ENCODE measurements at places on chromosomes 7 and 10.

- DNase-seq = no peak
These were observed 36.3 kb upstream of the IKZF1 start for GRCh38 chr7:50268223-50268622.

GRCh38 chr7:104894726-104895521 is 119.1 kb upstream of the KMT2E start:
- DNase-seq = no peak

DNA sequence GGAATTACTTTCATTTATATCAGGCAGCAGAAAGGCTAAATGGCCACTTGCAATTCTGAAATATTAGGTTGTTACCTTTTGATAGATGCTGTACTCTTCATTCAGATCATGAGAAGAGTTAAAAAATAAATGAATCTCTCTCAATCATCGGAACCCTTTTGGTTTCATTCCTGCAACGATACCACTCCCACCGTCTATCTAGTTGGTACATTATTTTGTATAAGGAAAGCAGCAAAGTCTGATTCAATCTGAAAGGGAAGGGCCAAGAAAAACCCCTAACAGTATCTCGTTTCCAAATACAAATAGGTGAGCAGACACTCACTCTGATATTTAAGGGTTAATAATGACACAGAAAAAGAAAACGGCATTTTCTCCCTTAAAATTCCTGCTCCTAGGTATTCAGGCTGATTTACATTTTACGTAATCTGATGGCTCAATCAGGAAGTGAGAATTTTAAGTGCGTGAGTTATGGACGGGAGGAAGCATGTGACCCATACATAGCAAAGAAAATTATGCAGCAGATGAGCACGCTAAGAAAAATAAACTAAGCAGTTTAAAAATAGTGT is 209.4 kb upstream of the KLF14 start:
- no peak for DNase-seq

GRCh38 chr10:117997673-117998072 is 49.1 kb downstream of the RAB11FIP2 start:
- DNase-seq = no peak

DNA sequence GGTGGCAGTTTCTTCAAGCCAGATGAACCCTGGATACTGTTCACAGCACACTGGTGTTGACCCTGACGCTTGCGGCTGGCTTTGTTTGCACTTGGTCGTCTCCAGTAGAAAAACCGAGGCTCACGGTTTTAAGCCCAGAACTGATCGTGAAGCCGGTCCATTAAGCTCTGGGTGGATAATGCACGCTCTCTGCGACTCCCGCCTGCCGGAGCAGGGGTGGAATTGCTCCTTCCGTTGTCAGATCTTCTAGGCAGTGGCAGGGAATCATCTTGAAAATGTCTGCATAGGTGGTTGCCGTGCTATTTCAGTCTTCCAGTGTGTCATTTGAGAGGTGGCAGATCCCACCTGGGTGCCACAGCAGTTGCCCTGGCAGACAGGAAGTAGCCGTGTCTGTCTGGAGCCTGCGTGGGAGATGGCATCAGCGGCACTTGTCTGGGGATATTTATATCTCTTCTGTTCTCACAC is 35.9 kb upstream of the AP5Z1 start:
- peak; percentile 91 for DNase-seq

- DNase-seq = no peak
These were observed 282.8 kb upstream of the MGMT start for GRCh38 chr10:129184196-129184595.

DNA sequence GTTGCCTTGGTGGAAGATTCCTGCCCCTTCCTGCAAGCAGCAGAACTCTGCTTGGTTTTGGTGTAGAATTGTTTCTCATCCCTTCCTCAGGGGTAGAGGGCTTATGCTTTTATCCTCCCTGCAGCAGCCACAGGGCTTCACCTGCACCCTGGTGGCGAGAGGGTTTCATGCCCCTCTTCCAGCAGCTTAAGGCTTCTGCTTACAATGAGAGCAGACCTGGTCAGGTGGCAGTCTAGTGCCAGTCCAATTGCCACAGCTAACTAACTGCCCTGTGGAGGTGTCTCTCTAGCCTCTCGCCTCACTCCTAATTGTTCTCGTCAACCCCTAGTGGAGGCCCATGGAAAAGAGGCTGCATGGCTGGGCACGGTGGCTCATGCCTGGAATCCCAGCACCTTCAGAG is 19.3 kb downstream of the ACBD7 start:
- no peak for DNase-seq

DNA sequence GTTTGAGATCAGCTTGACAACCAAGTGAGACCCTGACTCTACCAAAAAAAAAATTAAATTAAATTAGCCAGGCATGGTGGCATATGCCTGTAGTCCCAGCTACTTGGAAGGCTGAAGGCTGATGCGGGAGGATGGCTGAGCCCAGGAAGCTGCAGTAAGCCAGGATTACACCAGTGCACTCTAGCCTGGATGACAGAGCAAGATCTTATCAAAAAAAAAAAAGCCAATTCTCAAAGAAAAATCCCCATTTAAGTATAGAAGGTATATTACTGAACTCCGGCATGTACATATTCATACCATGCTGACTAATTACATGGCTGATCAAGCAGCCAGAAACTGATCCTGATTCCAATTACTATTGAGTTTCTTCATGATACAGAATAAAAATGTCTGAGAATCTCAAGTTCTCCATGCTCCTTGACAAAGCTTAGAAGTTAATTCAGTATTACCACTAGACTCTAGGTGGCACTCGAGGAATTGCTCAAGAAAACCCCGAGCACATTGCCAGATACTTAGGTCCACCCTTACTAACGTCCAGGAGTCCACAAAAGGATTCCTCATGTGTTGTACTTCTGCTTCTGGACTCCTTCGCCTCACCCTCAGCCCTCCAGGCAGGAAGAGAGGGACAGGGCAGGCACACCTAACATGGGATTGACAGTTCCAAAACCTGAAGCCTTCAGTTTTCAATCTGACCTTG is 148.9 kb downstream of the PARD3 start:
- no peak for DNase-seq

GRCh38 chr7:46279290-46279689 is 358.2 kb upstream of the IGFBP3 start:
- no peak for DNase-seq

GRCh38 chr10:53690524-53691240 is 918.1 kb upstream of the MBL2 start:
- DNase-seq = no peak

GRCh38 chr7:74000489-74001149 is 27.4 kb upstream of the ELN start:
- no peak for DNase-seq

GRCh38 chr10:9222917-9223316 is 1168.4 kb downstream of the GATA3 start:
- no peak for DNase-seq

GRCh38 chr10:74151879-74152722 is 1.1 kb downstream of the ADK start:
- DNase-seq = no peak

- no peak for DNase-seq
These were observed 48.6 kb upstream of the CNPY1 start for GRCh38 chr7:155594961-155595366.

DNA sequence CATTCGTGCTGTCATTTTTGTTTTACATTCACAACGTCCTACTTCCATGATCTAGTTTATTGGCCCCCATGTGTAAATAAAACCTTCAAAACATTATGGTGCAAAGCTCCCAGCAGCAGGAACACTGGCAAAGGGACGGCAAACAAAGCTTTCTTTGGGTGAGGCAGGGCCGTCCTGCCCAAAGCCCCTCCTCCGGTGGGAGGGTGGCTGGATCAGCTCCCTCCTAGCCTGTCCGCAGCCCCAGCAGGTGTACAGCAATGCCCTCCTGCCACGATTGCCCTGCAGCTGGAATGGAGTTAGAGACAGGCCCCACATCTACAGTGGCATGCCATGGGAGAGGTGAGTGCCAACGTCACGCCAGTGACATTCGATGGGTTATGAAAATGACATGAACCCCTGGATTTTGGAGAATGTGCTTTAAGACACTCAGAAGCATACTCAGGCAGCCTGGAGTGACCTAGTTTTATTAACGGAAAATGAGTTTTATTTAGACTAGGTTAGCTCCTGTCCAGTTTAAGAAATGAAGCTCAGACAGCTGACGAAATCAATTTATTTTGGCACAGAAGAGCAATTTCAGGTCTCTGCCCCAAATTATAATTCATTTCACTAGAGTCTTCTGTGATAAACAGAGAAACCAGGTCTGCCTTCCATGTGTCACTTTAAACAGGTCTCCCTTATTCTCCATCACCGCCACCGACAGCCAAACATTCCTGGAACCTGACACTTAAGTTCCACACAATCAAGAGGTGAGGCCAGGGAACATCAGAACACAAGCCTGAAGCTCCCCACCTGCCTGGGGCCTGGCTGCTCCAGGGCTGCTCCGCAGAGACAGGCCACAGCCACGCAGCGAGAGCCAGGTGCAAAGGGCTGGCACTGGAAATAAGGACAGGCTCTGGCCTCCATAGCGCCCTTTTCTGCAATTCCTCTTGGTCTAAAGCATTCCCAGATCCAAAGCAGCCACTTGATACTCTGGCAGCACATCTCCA is 50.1 kb downstream of the VOPP1 start:
- peak; percentile 9 for DNase-seq

GRCh38 chr10:47435081-47435480 is 48.8 kb downstream of the ANXA8 start:
- DNase-seq = no peak

GRCh38 chr10:128938558-128938957 is 528.5 kb upstream of the MGMT start:
- no peak for DNase-seq

GRCh38 chr10:31582365-31583052 is 263.5 kb downstream of the ZEB1 start:
- no peak for DNase-seq

DNA sequence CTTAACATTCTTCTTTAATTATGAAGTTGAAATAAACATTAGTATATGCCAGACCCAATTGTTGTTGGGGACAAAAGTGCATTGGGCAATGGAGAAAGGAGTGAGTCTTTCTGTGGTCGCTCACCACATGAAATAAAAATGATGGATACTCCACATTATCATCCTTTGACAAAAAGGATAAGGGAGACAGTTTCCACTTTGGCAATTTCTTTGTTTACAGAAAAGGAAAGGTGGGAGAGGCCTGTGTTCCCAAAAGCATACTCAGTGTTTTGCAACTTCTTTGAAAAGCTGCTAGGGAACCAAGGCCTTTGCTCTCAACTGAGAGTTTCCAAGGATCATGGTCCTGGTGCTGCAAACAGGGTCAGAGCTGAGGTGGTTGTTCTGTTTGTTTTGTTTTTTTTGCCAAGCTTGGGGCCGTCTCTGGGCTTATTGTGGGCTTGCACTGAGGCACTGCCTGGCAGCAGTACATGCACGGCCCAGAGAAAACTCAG is 341.9 kb downstream of the TNS3 start:
- DNase-seq = no peak

DNA sequence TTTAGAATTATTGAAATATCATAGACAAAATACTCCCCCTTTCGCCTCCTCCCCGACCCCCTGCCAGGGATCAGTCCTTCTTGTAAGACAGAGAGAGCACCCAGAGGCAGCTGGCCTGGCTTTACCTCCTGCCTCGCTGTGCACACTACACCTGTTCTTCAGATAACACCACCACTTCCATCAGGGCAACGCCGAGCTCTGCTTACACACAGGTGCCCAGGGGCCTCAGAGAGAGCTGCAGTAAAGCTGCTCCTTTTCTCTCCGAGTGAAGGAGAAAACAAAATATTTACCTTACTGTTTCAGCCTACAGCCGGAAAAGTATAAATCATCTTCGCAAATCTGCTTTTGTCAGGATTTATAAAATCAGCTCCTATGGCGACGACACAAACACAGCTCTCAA is 80.7 kb downstream of the HIPK2 start:
- DNase-seq = peak; percentile 63

DNA sequence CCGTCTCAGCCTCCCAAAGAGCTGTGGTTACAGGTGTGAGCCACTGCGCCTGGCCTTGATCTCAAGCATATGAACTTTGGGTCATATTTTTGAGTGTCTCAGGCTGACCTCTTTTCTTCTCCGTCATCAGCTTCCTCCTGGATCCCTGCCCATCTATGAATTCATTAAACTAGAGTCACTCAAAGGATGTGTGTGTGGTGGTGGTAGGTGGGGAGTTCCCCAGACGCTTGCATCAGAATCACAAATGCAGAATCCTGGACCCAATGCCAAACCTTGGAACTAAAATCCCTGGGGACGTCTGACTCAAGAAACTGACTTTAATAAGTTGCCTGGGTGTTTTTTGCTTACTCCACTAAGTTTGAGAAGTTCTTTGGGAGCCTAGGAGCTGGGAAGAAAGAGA is 6.7 kb upstream of the CREB5 start:
- no peak for DNase-seq

GRCh38 chr10:27100813-27101347 is 586 bp upstream of the ANKRD26 start:
- DNase-seq = peak; percentile 19

DNA sequence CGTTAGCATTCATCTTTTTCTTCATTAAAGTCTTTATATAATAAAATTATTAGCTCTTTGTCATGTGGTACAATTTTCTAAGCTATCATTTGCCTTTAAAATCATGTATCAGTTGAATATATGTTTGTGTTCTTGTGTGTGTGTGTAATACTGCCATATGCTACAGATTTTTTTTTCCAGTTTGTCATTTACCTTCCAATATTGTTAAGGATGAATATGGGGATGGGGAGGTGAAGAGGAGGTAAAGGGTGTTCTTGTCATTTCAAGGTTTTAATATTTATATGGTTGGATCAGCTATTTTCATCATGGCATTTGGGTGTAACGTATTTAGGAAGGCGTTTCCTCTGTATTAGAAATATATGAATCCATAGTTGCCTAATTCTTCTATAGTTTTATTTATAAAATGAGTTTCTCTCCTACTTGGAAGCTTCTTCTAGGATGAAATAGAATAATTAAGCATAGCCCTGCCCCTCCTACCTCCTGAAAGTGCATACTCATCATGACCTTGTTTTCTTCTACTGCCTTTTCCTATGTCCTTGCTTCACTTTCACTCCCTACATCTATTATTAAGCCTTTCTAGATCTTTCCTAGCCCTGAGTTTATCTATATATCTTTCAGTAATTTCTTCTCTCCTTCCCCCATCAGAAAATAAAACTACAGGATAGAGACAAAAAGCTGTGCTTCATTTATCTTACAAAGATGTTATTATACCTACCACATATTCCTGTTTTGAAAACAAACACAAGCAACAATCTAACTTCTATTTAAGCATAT is 25.1 kb downstream of the RAB18 start:
- no peak for DNase-seq

GRCh38 chr7:102926783-102927140 is 14.0 kb downstream of the LRRC17 start:
- no peak for DNase-seq

- no peak for DNase-seq
These were observed 95.5 kb downstream of the INPP5A start for GRCh38 chr10:132632851-132633684.
